Stimulated activated CD8-positive, alpha-beta memory T cell treated with anti-CD3 and anti-CD28 coated beads, Interleukin-7, amount 100 ng/mL, for 24 hours (primary cell): ENCODE measurements at places on chromosomes 5 and 9.

GRCh38 chr5:160360310-160360709 lies 10.1 kb downstream of the C1QTNF2 start:
- DNase-seq = no peak

GRCh38 chr9:136640171-136641111 lies 22.3 kb upstream of the EGFL7 start:
- DNase-seq = no peak

- DNase-seq = no peak
These were observed 42.0 kb downstream of the SSBP2 start for GRCh38 chr5:81708889-81709288.

DNA sequence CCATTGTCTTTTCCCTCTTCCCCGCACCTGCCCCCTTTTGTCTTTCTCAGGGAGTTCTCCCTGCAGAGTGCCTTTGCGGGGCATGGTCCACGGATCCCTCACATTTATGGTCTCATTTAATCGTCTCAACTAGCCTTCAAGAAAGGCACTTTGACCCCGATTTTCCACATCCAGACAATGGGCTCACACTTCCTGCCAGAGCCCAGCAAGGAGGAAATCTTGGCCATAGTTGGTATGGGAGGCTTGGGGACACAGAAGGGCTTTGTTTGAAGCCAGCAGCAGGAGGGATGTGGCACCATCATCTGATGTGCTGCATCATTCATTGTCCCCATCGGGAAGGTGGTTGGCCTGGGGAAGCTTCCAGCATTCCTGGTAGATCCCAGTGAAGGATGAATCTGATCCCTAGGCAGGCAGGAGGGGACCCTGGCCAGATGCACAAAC lies 24.9 kb downstream of the GSN start:
- no peak for DNase-seq

- DNase-seq = no peak
These were observed 16.9 kb downstream of the DNAJC18 start for GRCh38 chr5:139422307-139422893.

GRCh38 chr9:127980060-127980705 lies 606 bp downstream of the EEIG1 start:
- DNase-seq = no peak

GRCh38 chr5:107388141-107388861 lies 282.4 kb downstream of the EFNA5 start:
- DNase-seq = no peak

DNA sequence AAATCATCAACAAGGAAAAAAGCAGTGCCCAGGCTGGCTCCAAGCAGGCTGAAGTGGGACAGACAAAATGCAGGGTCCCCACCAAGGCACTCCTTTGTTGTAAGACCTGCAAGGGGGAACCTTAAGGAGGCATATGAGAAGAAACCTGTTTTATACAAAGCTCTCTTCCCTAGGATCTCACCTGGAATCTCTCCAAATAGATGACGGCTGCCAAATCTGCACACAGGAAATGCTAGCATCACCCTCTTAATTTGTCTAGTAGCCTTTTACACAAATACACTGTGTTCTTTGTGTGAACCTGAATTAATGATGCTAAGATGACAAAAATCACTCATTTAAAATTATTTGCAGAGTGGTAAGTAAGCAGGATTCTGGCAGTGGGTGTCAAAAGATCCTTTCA lies 280.2 kb downstream of the SPOCK1 start:
- no peak for DNase-seq

- DNase-seq = no peak
These were observed 41.5 kb downstream of the SH3PXD2B start for GRCh38 chr5:172412724-172413286.

GRCh38 chr5:69130241-69130640 lies 36.4 kb downstream of the SLC30A5 start:
- DNase-seq = no peak

- no peak for DNase-seq
These were observed 45.2 kb upstream of the ANKRD55 start for GRCh38 chr5:56278335-56278753.

GRCh38 chr9:136084063-136084944 lies 10.8 kb downstream of the NACC2 start:
- no peak for DNase-seq

- DNase-seq = no peak
These were observed 25.1 kb downstream of the XRCC4 start for GRCh38 chr5:83102364-83102980.

GRCh38 chr9:18855656-18856055 lies 177.4 kb downstream of the SAXO1 start:
- DNase-seq = no peak

DNA sequence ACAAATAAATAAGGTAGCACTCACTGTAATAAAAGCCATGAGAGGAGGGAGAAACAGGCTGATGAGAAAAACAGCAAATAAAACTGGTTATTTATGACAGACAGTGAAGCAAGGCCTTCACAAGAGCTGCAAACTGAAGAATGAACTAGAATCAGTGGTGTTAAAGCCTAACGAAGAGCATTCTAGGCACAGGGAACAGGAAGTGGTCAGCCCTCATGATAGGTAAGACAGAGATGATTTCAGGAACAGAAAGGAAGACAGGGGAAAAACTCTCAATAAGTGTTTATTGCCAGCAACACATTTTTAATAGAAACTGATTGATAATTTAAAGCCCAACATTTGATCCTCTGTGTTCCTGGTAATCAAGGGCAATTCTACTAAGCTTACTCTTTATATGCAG lies 124.5 kb downstream of the EDIL3 start:
- DNase-seq = no peak

DNA sequence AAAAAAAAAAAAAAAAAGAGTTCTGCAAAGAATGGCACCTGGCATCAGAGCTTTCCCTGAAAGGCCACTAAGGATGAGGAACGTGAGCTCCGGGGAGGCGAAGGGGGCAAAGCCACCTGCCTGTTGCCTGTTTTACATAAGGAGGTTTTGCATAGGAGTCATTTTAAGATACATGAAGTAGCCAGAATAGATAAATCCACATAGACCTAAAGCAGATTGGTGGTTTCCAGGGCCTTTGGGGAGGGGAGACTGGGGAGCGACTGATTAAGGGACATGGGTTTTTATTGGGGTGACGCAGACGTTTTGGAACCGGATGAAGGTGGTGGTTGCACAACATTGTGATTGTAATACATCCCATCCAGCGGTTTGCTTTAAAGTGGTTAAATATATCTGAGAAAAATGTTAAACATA lies 7.1 kb downstream of the NEK6 start:
- DNase-seq = no peak

DNA sequence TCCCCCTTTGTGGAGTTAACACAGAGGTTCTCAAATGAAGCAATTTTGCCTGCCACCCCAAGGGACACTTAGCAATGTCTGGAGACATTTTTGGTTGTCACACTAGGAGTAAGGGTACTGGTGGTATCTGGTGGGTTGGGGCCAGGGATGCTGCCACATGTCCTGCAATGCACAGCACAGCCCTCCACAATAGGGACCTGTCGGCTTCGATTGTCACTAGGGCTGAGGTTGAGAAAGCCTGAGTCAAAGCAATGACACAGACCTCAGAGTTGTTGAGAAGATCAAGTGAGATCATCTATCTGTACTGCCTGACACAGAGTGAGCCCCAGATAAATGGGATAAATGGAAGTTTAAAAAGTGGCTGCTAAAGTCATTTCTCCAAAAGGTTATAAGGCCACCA lies 249.2 kb upstream of the KLF4 start:
- DNase-seq = no peak

DNA sequence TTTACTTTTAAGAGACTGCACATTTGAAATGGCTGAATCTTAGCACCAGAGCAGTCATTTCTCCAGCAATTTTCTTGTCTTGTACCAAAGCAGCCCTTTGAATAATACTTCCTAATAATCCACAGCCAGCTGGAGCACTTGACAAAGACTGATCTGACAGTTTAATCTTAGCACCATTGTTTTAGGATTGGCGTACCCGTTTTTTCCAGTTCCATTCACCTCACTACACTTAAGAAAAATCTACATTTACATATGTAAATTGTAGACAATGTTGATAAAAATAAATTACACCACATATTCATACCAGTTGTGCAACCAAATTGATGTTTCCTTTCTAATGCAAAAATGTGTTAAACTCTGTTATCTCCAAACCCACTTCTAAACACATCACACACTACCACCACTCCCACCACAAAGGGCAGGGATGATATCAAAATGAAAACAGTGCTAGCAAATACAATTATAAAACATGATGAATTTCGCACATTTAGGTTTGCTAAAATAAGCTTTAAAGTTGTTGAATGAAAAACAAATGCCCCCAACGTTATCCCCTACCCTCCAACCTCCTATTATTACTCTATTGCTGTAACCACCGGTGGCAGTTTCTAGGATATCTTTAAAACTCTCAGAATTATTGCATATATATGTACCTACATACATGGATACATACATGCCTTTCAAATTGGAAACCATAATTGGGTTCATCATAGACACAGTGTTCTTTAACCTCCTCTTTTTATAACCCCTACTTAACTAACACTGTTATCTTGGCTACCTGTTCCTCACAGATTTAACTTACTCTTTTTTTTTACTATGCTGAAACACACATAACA lies 21.5 kb downstream of the SERINC5 start:
- no peak for DNase-seq

DNA sequence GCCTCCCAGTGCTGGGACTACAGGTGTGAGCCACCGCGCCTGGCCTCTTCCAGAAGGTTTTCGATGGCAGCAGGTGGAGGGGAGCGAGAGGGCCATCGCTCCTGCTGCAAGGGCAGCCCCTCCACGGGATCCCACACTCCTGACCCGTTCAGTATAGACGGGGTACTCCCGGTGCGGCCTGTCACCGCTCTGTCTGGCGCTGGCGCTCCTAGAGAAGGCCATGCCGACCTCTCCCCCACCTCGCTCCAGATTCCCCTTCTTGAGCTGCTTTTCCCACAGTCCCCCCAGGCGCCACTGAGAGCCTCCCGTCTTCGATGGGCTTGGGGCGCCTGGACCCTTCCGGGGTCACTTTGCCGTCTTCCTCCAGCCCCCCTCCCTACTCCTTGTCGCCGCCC lies 4.3 kb upstream of the SQSTM1 start:
- no peak for DNase-seq

- no peak for DNase-seq
These were observed 31.5 kb downstream of the MLANA start for GRCh38 chr9:5922192-5922591.

GRCh38 chr5:56251918-56252553 lies 18.9 kb upstream of the ANKRD55 start:
- no peak for DNase-seq

DNA sequence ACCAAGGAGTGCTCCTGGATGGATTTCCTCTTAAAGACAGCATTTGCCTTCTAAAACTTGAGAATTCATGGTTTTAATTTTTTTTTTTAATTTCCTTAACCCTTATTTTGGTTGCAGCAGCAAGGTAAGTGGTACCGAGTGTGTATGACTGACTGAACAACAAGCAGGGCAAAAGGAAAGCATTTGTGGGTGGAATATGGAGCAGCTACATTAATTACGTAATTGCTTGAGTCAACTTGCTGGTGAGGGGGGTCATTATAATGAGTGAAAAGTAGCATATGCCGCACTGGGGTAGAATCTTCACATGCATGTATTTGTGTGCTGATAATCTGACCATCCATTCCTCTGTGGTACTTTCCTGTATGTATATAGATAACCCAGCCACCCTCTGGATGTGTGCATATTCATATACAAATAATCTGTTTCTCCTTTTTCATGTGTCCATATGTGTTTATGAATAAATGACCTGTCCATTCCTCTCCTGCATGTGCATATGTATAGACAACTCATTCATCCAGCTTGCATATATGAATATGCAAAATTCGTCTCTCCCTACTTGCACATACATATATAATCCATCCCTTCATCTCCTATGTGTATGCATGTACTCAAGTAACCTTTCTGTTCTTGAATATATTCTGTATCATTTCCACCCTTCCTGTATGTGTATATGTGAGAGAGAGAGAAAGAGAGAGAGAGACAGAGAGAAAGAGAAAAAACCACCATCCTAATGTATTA lies 147.5 kb upstream of the RUSC2 start:
- no peak for DNase-seq

DNA sequence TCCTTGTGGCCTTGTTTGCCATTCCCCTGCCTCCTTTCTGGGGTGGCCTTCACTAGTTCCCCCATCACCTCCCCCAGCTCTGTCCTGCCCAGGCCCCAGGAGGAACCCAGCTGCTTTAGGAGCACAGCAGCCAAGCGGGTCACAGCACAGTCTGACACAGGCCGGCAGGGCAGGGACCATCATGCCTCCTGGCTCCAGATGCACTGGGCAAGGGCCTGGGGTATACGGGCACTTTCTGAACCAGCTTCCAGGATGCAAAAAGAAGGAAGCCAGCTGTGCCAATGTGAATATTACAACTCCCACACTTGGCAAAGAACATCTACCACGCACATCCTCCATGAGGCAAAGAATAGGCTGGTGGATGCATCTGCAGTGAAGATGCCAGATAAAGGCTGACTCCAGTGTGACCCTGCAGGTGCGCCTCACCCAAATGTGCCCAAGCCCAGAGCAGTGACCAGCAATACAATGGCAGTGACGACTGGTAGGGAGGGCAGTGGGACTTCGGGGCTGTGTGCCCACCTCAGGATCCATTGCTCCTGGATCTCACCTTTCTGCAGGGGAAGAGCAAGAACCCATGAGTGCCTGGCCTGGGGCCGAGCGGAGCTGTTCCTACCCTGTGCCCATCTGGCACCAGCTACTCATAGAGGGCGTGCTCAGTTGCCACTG lies 6.3 kb upstream of the IL3 start:
- no peak for DNase-seq

DNA sequence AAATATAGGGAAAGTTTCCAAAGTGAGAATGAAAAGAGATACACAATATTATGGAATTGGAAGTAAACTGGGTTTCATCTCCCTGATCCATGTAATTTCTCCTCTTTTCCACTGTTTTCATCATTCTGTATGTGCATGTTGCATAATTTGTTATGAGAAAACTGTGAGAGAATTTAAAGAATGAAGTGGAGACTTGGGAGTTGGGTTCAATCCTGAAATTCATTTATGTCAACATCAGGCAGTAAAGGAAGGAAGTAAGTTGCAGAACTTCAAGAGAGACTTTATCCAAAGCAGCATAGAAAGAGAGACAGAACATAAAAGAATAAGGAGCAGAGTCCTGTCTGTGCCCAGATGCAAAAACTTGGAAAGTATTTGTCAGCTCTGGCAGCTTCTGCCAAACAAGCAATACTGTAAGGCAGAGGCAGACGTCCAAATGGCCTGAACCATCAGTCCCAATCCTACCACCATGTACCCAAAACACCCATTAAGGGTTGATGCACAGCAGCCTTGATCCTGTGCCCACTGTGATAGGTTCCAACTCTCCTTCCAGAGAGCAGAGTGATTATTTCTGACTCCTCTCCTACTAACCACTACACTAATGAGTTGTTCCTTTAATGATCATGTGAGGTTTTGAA lies 425.3 kb upstream of the CDH6 start:
- DNase-seq = no peak

- no peak for DNase-seq
These were observed 10.3 kb downstream of the CDC37L1 start for GRCh38 chr9:4689687-4690104.
